GM12865 (cell line): ENCODE measurements at places on chromosomes 6 and 20.

DNA sequence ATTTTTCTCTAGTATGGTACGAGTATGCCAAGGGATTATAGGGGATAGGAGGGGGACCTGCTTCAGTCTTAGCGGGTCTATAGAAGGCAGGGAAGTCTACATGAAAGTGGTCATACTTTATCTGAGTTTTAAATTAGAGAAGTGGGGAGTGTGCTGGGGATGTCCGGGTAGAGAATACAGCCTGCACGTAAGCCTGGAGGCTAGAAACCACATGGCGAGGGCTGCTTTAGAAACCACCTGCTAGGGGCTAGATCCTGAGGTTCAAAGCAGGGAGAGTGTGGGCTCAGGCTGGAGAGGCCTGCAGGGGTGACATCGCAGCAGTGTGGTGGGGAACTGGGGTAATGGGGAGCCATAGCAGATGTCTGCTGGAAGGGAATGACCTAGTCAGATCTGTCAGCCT lies 85.2 kb downstream of the VEGFA start:
- peak; percentile 6 for DNase-seq

DNA sequence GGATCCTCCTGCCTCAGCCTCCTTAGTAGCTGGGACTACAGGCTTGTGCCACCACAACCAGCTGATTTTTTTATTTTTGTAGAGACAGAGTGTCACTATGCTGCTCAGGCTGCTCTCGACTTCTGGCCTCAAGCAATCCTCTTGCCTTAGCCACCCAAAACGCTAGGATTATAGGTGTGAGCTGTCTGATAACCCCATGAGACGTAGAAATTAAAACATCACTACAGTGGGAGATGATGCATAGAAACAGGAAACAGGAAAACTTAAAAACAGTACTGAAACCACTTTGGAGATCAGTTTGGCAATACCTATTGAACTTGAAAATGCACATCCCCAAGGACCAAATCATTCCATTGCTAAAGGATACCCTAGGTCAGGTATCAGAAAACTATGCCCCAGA lies 10.8 kb downstream of the SENP6 start:
- no peak for DNase-seq

- no peak for DNase-seq
Measured at GRCh38 chr6:157641837-157642236, 181.2 kb upstream of the SNX9 start.

GRCh38 chr6:144811140-144811539 lies 526.0 kb downstream of the UTRN start:
- DNase-seq, result no peak

DNA sequence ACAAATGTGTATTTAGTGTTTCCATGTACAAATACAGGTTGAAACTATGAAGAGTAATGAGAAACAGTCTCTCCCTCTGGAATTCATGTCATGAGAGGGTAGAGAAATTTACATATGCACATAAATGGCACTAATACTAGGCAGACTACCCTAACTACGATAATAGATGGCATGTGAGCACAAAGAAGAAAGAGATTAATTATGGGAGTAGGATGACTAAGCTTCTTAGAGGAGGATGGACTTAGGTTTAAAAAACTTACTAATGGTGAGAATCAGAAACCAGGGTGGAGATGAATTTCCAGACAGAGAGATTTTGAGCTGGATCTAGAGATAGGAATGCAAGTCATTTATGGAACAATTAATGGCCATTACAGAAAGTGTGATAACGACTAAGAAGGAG lies 225.3 kb upstream of the HTR1E start:
- no peak for DNase-seq

DNA sequence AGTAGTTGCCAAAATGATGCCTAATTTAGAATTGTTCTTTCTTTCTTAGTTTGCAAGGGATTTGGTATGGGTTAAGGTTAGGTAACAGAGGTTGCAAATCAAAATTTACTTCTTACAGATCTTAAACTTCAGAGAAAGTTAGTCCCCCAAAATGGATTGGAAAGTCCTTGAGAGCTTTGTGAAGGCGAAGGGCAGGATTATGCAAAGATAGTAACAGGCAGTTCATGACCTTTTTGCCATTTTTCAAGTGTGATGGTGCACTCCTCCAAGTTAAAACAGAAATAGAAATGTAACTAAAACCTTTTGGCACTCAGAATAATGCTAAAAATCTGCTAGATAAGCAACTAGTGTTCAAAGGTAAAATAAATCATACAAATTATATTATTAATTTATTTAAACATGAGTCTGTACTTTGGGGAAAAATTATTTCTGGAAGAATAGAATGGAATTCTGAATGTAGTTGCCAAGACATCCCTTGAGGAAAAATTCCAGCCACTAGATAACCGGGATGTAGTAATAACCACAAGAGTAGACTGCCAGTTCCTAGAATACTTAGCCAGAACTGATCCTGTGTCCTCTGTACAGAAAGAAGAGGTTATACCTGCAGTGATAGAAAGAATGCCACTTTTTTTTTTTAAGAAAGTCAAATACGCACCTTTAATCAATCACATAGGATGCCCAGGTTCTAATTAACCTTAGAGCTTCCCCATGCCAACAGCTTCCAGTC lies 31.8 kb upstream of the DAAM2 start:
- no peak for DNase-seq

DNA sequence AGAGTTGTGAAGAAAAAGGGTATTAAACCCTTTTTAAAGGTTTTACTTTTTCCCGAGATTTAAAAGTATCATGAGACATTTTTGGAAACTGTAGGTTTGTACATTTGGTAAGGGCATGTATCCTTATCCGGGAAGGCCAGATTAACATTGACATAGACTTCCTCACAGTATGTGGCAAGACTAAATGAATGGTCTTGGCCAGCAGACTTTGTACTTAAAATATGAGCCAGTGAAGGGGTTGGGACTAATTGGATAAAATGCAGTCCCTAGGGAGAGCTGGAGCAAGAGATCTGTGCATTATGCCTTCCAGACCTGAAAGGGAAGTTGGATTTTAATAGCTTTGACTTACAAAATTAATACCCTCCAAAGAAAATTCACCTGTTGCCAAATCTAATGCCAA lies 60.4 kb upstream of the CCN2 start:
- DNase-seq, result no peak

GRCh38 chr6:154570505-154570904 lies 60.0 kb upstream of the CNKSR3 start:
- no peak for DNase-seq

DNA sequence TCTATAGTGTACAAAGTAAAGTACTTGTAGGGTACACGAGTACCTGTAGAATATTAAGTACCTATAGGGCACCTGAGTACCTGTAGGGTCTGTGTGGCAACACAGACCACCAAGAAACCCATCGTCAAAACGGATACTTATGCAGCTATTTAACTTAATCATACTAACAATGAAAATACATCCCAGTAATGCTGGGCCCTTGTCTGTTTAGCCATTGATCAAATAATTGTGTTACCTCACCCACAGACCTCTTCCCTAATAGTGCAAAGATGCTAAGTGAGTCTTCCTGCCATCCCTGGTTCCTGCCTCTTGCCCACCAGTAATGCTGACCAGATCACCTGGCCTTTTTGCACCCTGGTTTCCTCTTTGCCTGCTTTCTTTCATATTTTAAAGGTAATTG lies 7.5 kb upstream of the COL10A1 start:
- no peak for DNase-seq

DNA sequence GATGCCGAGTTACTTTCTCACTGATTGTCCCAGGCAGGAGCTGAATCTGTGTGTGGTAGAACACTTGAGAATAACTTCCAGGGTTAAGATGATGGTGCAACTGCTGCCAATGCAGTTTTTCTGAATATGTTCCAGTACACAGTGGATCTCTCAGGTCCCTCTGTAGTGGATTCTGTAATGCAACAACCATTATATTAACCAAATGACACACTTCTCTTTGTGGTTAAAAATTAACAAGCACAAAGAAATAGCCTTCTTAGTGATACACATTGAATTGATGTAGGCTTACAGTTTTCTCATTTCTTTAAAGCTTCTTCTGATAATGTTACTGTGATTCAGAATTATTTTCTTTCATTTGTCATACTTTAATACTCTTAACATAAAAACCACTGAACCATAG lies 383.8 kb downstream of the ADGRB3 start:
- DNase-seq, result no peak

GRCh38 chr6:106084989-106085691 lies 996 bp upstream of the PRDM1 start:
- DNase-seq, result no peak

DNA sequence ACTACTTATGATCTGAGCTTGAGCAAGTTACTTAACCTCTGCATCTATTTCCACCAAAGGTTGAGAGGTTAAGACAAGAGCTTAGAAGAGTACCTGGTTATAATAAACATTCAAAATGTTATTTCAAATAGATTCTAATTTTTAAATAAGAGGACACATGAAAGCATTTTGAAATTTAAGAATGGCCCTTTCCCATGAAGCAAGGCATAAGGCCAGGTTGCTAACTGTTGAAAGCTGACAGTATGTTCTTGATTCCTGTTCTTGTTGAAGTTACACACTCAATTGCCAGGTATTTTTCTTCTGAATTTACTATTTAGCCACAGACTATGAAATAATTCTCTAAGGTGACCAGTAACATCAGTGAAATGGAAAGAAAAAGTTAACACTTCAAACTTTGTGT lies 14.5 kb downstream of the C6orf62 start:
- DNase-seq, result no peak

- DNase-seq, result no peak
Measured at GRCh38 chr20:42191140-42191860, 573.1 kb upstream of the CHD6 start.

DNA sequence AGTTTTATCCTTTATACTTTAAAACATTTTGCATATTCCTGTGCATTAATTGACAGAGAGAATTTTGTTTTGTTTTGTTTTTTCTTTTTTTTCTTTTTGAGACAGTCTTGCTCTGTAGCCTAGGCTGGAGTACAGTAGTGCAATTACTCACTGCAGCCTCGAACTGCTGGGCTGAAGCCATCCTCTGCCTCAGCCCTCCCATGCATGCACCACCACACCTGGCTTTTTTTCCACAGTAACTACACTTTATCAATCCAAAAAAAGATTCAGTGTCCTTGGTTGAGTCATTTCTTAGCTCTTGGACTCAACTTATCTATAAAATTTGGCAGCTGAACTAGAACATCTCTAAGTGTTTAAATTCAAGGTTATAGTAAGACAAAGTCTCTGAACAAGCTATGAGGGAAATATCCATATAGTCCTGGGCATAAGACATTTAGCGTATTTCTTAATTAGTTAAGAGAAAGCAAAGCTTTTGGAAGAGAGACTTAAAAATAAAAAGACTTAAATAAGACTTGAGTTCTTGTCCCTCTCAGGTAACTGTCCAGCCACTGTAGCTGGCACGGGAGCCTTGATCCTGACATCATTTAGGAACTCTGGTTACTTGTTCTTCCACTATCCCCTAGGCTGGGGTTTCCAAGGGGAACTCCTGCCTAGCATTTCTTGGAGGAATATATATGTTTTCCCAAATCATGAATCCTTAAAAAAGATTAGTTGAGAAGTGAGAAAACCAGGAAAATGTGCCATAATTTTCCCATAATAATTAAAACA lies 300.1 kb downstream of the HACE1 start:
- DNase-seq, result no peak

DNA sequence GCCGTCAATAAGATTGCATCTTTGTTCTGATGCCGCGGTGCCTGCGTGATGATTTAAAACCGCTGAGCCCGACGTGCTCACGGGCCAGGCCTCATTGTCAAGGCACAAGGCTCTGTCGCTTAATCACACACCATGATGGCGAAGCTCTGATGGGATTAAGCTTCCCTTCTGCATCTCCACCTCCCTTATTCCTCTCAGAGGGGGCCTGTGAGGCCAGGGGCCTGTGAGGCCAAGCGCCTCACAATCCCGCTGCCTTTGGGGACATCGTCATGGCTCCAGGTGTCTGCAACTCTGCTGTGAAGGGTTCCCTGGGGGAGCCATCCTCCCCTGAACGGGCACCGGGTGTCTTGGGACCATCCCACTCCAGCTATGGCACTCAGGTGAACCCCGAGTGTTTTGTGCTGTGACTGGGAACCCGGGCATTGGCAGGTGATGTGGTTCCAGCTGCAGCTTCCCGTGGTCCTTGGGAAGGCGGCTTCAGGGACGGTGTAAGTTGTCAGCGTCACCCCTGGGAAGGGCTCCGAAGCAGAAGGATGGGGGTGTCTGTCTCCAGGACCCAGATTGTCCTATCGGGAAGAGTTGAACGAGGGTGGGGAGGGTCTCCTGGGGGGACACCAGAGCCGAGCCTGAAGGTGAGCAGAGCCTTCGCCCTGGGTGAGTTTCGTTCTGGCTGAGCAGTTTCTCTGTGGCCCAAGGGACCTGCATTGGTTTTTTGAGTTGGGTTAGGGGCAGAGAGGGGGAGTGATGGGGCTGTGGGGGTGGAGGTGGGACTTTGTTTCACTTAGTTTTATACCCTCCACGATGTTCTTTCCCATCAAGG lies 18.0 kb upstream of the BHLHE23 start:
- no peak for DNase-seq

DNA sequence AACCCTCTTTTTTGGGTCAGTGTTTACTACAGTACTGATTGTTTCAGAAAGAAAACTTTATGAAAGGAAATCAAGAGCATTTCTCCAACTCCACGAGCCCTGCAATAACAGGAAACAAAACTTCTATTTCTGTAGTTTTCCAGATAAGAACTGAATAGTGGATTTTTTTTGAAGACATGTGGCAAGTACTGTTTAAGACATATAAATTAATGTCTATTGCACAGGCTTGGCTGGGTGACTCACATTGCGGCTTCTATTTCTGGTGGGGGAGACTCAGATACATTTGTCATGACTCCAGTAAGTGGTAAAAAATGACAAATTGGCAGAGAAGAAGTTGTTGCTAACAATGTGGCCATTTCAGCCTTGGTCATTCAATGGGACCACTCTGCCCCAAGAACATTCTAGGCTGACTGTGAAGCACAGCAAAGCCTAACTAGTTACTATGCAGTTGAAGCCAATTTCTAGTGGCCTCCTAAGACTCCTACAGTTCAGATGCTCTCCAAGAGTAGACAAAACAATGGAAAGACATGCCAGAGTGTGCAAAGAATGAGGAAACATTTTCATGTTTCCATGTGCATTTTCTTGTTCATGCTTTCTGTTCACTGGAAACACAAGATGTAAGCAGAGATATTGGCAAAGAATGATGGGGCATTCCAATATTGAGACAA lies 200.9 kb downstream of the EDN1 start:
- DNase-seq, result no peak

- DNase-seq, result no peak
Measured at GRCh38 chr20:17227219-17227575, 357 bp downstream of the PCSK2 start.

- DNase-seq, result no peak
Measured at GRCh38 chr20:48886194-48886593, 35.3 kb upstream of the ARFGEF2 start.

DNA sequence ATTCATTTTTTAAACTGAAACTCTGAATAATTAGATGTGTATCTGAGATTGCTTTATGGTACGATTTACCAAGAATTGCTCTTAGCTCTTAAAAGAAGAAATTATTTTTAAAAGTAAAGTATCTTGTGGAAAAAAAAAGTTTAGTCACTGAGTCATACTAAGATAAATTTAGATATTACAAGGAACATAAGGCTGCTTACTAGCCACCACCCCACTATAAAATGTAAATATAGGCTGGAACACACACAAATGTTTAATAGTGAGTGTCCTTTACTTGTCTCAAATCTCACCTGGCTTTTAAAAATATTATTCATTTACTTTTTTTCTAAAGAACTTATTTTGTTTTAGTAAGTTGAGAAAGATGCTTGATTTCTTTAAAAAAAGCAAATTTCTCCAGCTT lies 17.6 kb downstream of the RFX6 start:
- no peak for DNase-seq

GRCh38 chr6:44309092-44309491 lies 4.1 kb downstream of the AARS2 start:
- no peak for DNase-seq

GRCh38 chr6:161487694-161488093 lies 213.8 kb upstream of the AGPAT4 start:
- DNase-seq, result no peak

- DNase-seq, result no peak
Measured at GRCh38 chr20:17395729-17396128, 135.4 kb downstream of the BFSP1 start.
